ENCODE measurements at places on chromosomes 3 and 15. TPM values are rescaled to one million over a fixed set of nuclear protein-coding genes. Genes with fewer than 3 reads are reported as not detected.

Gene C2CD4A
- total RNA-seq: not detected

Gene RASL12
- 85.3 TPM for total RNA-seq

Gene HMCES
- 17.4 TPM for total RNA-seq

Gene RASA2
- total RNA-seq: 35.4 TPM

Gene P2RY14
- 0.55 TPM for total RNA-seq

Gene SMCO1
- total RNA-seq: not detected

Gene OCA2
- total RNA-seq: not detected

Gene FBXO40
- not detected for total RNA-seq

Gene GRAMD1C
- total RNA-seq: 3.5 TPM

Gene TF
- total RNA-seq: not detected

Gene SLC12A1
- total RNA-seq: not detected

Gene COL6A6
- not detected for total RNA-seq

DNA sequence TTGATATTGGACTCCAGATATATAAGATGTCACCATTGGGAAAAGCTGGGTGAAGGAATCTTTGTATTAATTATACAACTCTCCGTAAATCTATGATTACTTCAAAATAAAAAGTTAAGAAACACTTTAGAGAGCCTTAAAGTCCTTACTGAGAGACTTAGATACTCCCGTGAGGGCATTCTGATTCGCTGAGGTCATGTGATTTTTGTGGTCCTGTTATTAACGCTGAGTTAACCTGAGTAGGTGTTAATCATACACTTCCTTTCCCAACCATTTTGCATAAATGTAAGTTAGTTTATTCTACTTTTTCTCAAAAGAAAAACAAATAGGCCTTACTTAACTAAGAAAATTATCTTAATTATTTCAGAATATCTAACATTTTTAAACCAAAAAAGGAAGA is 67.1 kb upstream of the LMOD3 start:
- DNase-seq: no peak

DNA sequence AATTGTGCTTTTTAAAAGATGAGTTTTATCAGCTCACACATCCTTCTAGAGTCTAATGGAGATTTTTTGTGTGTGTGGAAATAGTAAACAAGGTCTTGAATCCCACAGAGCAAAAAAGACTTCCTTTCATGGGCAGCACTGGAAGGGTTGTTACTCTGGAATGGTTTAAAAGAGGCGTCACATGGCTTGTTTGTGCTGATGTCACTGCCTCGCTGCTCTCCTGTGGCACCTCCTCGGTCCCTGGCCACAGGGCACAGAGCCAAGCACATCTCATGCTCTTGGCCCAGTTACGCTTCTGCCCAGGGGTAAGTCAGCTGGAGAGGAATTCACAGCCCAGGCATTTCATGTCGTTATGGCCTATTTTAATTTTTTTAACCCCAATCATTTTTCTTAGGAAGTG is 53.2 kb downstream of the PGPEP1L start:
- peak; percentile 86 for DNase-seq

DNA sequence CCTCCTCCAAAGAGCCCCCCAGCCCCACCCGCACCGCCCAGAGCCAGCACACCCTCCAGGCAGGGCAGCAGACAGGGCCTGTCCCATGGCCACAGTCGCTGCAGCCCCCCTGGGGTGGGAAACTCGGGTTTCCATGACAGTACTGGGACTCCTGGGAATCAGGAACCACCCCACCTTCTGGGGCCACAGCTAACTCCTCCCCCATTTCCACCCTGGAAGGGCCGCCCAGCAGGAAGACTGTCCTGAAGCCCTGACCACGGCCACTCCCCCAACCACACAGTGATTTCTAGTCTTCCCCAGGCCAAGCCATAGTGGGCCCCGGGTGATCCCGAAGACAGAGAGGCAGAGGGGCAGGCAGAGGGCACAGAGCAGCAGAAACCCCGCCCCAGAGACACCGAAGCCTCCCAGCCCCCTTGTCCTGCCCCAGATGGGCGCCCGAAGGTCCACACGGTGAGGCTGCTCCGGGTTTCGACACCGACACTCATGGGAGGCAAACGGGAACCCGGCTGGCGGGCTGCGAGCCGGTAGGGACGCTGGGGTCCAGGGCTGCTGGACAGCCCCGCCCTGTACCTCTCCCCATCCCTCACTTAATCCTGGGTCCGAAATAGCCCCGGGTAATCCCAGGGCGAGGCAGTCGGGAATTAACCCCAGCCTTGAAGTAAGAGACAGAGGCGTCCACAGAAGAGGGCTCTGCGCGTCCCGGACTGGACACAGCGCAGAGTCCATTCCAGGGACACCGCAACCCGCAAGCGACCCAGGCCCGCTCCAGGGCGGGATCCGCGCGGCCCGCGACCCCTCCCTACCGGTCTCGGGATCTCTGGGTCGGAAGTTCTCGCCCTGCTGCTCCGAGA is 138.4 kb downstream of the NUP210 start:
- DNase-seq: peak; percentile 27

- DNase-seq: no peak
Observed at GRCh38 chr15:72197460-72198355, at the start of gene GRAMD2A. Gene GRAMD2A (minus strand): TSS chr15:72197787.

- DNase-seq: no peak
Observed at GRCh38 chr3:71415681-71416122, 167.8 kb downstream of the FOXP1 start.

DNA sequence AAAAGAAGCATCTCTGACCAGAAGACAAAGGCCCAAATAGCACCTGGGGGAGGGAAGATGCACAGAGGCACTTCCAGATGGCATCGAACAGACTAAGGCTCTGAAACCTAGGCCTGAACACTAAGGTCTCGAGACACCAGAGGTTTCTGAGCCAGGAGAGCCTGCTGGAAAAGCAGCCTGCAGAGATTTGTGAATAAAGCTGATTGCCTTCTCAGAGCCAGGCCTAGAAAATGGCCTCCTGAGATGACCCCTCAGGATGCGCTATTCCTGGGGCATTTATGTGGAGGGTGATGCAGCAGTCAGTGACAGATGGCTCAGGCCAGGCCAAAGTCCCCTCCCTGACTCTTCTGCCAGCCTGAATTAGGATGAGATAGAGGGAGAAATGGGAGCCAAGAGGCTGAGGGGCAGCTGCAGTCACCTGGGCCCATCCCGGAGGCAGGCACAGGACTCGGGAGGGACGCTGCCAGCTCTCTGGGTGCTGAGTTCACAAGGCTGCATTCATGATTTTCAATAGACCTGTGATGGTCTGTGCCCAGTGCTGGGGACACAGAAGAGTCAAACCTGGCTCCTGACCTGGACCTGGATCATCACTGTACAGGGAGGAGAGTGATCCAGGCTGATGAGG is 6.9 kb downstream of the PRSS50 start:
- DNase-seq: peak; percentile 4

GRCh38 chr3:47605652-47606051 is 27.0 kb upstream of the CSPG5 start:
- DNase-seq: no peak

- DNase-seq: no peak
Observed at GRCh38 chr3:171776839-171777583, 33.3 kb downstream of the PLD1 start.

- DNase-seq: no peak
Observed at GRCh38 chr3:106619-107018, 89.9 kb upstream of the CHL1 start.

DNA sequence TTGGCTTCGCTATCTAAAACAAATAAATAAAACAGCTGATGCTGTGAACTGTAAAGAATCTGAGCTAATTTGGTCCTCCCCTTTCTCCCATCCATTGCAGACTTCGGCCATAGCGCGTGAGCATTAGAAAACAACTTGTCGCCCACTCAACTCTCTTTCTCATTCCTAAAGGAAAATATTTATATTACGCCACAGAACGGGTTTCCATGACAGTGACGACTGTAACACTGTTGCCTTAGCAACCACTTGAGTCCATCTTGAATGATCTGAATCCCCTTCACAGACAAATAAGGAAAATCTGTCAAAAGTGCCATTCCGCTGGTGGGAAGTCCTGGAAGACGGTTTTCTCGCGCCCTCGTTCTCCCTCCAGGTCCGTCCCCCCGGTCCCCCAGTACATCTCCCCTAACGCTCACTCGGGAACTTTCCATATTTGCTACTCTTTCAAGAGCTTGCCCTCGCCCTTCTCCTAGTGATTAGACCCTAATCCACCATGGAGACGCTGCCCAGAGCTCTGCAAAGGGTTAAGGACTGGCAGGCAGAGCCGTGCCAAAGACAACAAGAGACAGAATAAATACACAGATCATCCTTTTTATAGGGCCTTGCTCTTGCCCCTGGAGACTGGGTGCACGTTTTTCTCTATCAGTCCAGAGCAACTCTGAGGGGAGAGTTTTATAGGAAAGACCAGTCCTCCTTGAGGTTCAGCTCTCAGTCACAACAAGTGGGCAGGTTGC is 50.5 kb downstream of the CRYGS start:
- no peak for DNase-seq

DNA sequence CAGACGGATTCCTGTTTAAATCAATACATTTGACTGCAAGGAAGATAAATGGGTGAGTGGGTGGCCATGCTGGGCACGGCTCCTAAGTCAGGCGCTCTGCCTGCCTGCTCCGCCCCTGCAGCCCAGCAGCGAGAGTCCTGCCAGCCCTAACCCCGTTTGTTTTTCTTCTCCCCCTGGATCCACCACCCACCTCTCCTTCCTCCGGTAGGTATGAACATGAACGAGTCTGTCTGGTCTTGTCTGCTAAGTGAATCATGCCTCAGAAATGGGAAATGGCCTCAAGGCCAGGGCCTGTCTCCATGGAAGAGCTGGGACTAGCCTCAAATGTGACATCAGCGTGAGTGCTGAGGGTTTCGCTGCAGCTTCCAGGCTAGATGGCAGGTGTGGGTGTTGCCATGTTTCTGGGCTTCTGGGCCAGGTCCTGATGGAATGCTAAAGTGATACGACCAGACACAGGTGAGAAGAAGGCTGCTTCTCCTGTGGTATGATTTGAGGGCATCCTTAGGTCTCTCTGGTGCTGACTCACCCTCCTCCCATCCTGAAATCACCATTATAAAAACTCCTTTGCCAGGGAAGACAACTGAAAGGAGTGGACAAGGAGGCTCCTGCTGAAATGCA is 5.6 kb upstream of the FEM1B start:
- peak; percentile 71 for DNase-seq

GRCh38 chr3:33786565-33787327 is 11.7 kb upstream of the PDCD6IP start:
- no peak for DNase-seq

GRCh38 chr3:13137941-13138832 is 65.0 kb upstream of the IQSEC1 start:
- DNase-seq: no peak

DNA sequence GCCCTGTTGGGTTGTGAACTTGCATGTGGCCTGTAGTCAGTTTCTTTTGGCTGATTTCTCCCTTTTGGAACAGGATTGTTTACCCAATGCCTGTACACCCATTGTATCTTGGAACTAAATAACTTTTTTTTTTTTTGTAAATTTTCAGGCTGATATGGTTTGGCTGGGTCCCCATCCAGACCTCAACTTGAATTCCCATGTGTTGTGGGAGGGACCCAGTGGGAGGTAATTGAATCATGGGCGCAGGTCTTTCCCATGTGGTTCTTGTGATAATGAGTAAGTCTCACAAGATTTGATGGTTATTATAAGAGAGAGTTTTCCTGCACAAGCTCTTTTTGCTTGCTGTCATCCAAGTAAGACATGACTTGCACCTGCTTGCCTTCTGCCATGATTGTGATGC is 253.8 kb upstream of the GBE1 start:
- no peak for DNase-seq

GRCh38 chr15:38853608-38854007 is 289.0 kb upstream of the RASGRP1 start:
- DNase-seq: no peak

DNA sequence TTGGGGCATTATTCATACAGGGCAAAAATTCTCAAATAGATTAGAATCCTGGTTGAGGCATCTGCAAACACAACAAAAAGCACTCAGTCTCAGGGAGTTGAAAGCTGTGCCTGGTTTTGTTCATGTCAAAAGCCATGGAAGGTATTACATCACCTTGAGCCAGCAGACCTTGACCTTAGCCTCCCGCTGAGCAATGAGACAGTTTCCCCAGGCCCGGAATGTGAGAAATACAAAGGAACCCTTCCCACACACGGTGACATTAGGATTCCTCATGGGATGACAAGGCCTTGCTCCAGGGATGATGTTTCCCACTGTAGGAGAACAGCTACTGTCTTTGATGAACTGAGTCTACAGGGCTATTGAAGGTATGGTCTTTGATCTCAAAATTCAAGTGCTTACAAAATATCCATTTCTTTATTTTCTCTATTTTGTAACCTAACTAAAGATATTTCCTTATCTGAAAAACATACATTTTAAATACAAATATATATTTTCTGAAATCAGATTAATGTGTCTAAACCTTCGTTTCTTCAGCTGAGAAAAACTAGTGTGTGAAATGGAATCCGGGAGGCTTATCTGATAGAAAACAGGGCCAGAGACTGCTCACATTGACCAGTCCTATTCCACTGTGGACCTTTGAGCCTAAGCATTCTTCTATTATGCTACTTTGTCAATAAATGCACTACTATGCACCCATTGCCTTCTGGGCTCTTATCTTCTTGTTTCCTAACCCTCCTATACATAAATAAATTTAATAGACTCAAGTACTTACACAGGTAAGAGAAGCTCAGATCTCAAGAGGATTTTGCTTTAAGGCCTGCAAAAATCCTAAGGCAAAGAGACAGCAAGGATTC is 298.2 kb downstream of the KBTBD8 start:
- DNase-seq: no peak

DNA sequence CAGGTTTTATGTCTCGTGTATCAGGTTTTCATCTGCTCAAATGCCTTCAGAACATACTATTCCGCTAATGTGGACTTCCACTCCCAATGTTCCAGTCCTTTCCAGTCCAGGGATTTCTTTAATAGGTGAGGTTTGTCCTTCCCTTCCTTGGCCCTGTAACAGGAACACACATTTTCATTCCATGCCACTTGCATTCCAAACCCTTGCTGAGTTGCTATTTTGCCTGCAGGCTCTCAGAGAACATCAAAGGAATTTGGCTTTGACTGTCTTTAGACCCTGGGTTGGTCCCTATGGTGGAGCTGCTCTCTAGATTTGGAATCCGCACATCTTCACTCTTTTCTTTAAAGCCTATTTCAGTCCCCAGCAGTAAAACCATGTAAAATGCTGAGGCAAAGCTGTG is 12.3 kb upstream of the ALCAM start:
- DNase-seq: no peak

GRCh38 chr15:66734961-66735908 is 33.2 kb downstream of the SMAD6 start:
- DNase-seq: no peak

GRCh38 chr3:159852821-159853505 is 135.7 kb upstream of the IL12A start:
- DNase-seq: peak; percentile 36

- DNase-seq: no peak
Observed at GRCh38 chr3:120077731-120078130, 16.5 kb downstream of the GSK3B start.

DNA sequence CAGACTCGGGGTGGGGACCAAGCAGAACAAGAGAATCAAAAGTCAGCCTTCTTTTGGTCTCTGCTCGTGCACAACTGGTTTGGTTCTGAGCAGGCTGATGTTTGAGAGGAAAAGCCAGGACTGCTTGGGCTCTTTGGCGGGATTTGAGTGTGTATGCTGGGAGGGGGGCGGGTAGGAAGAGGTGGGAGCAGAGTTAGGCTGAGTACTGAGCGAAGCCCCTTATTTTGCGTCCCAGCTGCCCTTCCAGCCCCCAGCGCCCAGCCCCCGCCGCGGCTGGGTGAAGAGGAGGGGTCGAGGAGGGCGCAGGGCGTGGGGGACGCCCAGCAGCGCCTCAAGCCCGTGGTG is 153.5 kb upstream of the GOLIM4 start:
- no peak for DNase-seq

- no peak for DNase-seq
Observed at GRCh38 chr15:51016615-51017014, 78.1 kb downstream of the TNFAIP8L3 start.

- DNase-seq: no peak
Observed at GRCh38 chr15:29864501-29864900, 42.2 kb upstream of the TJP1 start.
